ENCODE measurements at places on chromosomes 13 and 19.

GRCh38 chr13:112454648-112455334, 78.6 kb downstream of the SPACA7 start:
- no peak for DNase-seq

DNA sequence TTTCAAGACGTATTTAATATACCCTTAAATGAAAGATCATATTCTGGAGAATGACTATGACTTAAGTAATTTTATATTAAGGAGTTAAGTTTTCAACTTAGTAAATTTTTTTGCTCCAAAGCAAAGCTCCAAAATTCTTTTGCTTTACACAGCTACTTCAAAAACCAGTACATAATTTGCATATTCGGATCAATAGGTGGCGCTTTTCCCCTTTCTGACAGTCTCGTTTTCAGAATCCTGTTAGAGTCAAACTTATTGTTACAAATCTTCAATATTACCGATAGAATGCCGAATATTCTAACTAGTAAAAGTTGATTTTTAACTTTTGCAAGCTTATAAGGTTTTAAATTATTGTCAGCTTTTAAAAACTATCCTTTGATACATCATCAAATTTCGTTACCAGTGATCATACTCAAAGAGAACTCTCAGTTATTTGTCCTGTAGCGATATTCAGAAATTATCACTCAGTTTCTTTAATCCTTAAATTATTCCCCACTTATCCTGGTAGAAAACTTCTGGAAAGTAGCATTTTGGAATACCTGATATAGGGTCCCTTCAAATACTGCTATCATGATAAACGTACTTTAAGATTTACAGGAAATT, 852.7 kb upstream of the KLHL1 start:
- no peak for DNase-seq

DNA sequence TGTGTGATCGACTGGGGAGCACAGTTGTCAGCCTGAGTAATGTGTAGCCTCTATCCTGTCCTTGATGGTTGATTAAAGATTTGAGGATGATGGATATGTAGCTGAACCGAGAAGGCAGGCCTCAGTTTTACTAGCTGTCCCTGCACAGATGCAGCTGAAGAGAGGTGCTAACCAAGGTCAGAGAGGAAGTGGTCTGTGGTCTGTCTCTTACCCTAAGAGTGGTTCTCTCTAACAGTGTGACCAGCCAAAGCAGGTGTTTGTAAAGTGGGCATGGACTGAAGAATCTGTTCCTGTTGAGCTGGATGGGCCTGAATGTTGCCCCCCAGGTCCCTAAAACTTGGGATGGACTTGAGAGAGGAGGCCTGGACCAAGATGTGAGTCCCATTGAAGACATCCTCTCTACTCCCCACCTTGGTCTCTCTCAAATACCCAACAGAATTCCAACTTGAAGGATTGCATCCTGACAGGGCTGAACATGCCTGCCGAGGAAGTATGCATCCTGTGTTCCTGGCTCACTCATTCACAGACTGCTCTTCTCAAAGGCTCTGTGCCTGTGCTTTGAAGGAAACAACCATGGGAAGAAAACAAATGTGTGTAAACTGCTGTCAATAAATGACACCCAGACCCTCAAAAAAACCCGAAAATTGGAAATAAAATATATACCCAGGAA, 223.8 kb downstream of the MAB21L1 start:
- DNase-seq = no peak

GRCh38 chr19:4576016-4576933, 16.8 kb upstream of the SEMA6B start:
- peak; percentile 83 for DNase-seq

DNA sequence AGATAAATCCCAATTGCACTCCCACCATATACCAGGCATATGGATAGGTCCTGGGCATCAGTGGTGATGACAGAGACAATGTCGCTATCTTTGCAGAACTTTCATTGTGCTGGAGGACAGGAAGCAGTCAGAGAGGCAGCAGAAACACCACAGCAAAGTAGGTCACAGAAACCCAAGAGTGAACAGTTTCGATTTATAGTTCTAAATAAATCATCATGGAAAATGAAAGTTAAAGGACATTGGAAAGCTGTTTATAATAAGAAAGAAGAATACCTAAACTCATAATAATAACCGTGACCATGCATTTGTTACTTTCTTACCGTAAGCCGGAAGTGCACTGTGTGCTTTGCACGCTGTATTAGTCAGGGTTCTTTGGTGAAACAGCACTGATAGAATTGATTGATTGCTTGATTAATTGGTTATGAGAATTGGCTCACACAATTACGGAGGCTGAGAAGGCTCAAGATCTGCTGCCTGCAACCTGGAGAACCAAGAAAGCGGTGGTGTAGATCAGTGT, 38.9 kb downstream of the ALOX5AP start:
- DNase-seq = peak; percentile 19

GRCh38 chr19:45171211-45171623, 6.8 kb downstream of the TRAPPC6A start:
- peak; percentile 48 for DNase-seq

- DNase-seq = no peak
Observed at GRCh38 chr13:28459911-28460310, 35.0 kb downstream of the FLT1 start.

DNA sequence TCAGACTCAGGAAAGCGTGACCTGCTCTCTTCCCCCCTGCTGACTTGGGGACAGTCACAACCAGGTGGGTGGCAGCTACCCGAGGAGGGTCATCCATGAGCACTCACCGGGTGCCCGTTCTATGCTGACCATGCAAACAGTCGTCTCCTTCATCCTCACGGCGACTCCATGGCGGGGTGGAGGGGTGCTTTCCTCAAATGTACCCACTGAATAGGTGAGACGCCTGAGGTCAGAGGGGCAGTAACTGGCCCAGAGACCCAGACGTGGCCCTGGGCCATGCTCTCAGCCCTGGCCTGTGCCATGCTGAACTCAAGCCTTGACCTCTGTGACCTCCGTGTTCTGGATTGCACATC, 59.2 kb upstream of the TPM4 start:
- no peak for DNase-seq

- no peak for DNase-seq
Observed at GRCh38 chr13:23766939-23767338, 122.3 kb downstream of the MIPEP start.

DNA sequence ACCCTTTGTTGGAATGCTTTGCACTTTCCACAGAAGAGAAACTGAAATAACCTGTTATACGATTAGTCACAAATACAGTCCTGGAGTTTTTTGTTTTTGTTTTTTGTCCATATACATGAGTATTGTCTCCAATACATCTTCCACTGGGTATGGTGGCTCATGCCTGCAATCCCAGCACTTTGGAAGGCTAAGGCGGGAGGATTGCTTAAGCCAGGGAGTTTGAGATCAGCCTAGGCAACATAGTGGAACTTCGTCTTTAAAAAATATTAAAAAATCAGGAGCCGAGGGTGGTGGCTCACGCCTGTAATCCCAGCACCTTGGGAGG, 25.0 kb downstream of the AP2S1 start:
- DNase-seq = no peak

- peak; percentile 59 for DNase-seq
Observed at GRCh38 chr19:14073925-14074838, 1.6 kb downstream of the MISP3 start.

DNA sequence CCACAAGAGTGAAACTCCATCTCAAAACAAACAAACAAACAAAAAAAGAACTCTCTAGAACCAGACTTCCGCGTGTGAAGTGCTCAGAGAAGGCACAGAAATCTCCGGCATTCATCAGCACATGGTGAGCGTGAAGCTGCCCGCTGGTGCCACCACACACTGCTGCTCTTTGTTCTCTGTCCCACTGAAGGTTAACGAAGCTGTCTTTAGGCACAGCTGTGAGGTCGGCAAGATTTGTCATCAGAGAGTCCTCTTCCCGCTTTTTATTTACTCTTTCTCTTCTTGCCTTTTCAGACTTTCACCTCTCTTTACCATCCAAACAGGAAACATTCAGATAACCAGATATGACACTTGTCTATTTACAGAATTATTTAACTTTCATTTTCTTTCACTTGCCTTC, 115.2 kb upstream of the ARGLU1 start:
- no peak for DNase-seq

DNA sequence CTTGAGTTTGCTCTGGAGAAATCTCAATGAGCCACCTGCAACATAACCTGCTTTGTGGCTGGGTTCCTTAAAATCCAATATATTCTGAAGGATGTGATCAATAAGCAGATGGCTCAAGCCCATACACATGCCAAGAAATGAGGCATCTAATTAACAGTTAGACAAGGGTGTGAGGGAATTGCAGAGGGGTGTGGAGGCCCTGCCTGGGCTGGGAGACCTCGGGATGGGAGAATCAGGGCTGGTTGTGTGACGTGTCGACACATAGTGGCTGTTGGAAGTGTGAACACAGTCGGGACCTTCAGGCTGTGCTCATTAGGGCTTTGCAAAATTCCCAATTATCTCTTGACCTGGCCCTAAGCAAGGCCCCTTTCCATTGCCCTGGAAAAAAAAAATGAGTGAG, 362.0 kb upstream of the TMTC4 start:
- DNase-seq = no peak

DNA sequence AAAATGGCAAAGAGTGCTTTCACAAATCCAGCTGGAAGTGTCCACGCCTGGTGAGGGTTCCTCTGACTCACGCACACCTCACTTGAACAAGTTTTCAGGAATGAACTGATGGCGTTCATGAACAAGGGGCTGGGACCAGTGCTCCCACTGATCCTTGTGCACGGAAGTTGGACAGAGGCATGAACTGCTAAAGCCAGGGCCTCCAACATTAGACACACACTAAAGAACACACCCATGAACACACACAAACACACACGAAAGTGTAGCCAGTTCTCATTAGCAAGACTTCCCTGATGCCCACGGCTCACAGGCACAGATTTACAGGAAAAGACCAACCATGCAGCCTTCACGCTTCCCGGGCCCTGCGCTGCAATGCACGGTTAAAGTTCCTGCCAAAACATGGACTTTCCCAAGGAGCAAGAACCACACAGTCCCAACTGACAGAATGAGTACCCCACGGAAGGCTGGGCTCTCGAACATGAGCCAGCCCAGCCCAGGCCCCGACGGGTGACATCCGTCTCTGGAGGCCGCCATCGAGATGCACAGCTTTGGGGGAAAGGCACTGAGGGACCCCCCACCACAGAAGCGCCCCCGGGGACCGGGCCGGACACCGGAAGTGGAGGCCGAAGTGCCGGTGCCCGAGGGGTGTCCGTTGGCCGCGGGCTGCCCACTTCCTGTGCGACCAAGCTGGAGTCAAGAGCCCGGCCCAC, 808 bp downstream of the DNMT1 start:
- DNase-seq = peak; percentile 55

GRCh38 chr13:71589032-71589431, 278.0 kb downstream of the DACH1 start:
- DNase-seq = no peak

- no peak for DNase-seq
Observed at GRCh38 chr19:2848616-2849015, 7.3 kb downstream of the ZNF555 start.

- DNase-seq = no peak
Observed at GRCh38 chr19:4376991-4377781, 23.2 kb downstream of the SH3GL1 start.

- DNase-seq = no peak
Observed at GRCh38 chr19:40264314-40265054, 20.7 kb downstream of the AKT2 start.

DNA sequence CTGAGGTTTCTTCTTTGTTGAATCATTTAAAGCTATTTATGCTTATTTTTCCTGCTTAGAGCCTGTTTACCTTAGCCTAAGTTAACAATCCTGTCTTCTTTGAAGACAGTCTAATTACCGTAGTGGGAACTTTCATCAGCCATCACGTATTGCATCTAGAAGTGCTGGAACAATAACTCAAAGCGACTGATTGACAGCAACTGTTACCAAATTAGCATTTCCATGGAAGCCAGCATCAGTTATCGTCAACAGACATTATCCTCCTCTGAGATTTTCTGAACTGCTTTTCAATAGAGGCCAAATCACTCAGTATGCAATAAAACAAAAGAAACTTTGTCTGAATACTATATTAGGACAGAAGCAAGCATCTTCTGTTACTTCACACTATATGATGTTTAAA, 433.3 kb upstream of the SLITRK1 start:
- DNase-seq = no peak

DNA sequence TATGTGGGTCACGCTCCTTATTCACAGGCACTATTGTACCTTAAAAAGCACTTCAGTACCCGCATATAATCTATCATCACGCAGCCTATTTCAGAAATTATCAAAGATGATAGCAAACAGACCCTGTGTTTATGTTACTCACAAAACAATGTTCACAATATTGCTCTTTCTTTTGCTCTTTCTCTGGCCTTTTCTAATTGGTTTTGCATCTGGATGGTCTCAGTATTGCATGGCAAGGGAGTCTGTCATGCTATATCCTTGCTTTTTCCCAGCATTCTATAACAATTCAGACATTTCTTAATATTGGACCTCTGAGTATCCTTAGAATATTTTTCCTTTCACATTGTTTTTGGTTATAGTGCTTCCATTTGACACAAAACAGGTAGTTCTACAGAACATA, 541.8 kb upstream of the KLF12 start:
- no peak for DNase-seq

DNA sequence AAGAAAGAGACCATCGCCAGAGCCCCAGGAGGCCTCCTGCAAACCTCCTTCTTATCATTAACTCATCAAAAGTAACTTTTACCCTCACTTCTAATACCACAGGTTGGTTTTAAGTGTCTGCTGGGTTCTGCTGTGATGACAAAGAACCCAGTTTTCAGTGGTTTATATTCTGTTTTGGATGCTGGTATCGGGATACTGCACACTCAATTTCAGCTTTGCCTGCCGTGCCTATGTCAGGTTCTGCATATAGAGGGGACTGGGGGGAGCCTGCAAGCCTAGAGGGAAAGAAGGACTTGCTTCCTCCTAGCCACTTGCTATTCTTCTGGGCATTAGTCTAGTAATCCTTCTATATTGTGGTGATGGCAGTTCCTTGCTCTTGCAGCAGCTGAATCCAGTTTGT, 242.4 kb downstream of the KCNRG start:
- DNase-seq = peak; percentile 39

GRCh38 chr13:75774176-75774575, 138.0 kb downstream of the LMO7 start:
- DNase-seq = no peak

DNA sequence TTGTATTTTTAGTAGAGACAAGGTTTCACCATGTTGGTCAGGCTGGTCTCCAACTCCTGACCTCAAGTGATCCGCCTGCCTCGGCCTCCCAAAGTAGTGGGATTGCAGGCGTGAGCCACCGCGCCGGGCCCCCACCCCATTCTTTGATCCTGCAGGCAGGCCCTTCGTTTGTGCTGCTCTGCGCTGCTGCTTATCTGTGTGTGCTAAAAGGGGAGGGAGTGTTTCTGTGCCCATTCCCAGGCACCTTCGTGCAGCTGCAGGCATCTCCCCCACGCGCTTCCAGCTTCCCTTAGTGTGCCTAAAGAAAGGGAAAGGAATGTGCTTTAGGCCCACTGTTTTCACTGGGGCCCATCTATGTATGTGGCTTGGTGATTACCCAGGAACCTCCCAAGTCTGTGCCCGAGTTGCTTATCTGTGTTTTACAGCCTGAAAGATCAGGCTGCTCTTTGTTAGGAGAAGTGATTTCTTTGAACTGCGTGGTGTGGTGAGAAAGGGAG, 27.2 kb downstream of the EPN1 start:
- DNase-seq = peak; percentile 1

DNA sequence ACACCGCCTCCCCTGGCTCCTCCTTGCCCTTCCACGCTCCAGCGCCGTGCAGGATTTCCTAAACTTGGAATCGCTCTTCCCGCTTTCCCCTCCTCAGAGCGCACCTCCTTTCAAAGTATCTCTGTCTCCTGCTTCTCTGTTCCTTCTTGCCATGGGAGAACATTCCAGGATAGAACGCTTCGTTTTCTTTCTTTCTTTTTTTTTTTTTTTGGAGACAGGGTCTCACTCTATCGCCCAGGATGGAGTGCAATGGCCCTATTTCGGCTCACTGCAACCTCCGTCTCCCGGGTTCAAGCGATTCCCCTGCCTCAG, 574 bp upstream of the XPO4 start:
- no peak for DNase-seq
